Ascending aorta (tissue), 2 donors: ENCODE measurements at places on chromosomes 2 and 18. TPM values are rescaled to one million over a fixed set of nuclear protein-coding genes. Genes with fewer than 3 reads are reported as not detected.

Gene NFATC1
- 64.1 TPM for total RNA-seq

Gene IL36A
- not detected for total RNA-seq

Gene CD8B2
- not detected for total RNA-seq

Gene ADD2
- total RNA-seq = 10.2 TPM

Gene C2orf80
- not detected for total RNA-seq

Gene DYNC1I2
- 81.0 TPM for total RNA-seq

Gene POTEE
- not detected for total RNA-seq

Gene TIA1
- total RNA-seq = 19.3 TPM

Gene C2orf74
- 7.2 TPM for total RNA-seq

Gene MAP3K19
- total RNA-seq = not detected

Gene LIMS2
- 169 TPM for total RNA-seq

Gene POU3F3
- 0.21 TPM for total RNA-seq
